ENCODE measurements at places on chromosomes 6 and 20. TPM values are rescaled to one million over a fixed set of nuclear protein-coding genes. Genes with fewer than 3 reads are reported as not detected.

- no peak for DNase-seq
These were observed 19.0 kb upstream of the MLN start for GRCh38 chr6:33822575-33823395.

DNA sequence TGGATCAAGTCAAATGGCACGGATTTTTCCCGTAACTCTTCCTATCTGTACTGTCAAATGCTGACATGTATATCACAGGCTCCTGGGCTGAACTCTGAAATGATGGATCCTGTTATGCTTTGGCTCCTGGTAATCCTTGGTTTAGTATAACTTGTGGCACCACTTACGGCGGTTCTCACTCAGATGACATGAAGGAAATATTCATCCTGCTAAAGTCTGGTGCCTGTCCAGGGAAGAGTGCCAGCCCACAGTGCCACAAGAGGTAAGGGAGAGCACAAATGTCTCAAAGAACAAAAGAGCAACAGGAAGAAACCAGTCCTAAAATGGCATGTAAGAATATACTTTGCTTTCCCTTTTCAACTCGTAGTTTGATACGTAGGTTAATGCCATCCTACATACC lies 93.1 kb upstream of the TAB2 start:
- DNase-seq: no peak

DNA sequence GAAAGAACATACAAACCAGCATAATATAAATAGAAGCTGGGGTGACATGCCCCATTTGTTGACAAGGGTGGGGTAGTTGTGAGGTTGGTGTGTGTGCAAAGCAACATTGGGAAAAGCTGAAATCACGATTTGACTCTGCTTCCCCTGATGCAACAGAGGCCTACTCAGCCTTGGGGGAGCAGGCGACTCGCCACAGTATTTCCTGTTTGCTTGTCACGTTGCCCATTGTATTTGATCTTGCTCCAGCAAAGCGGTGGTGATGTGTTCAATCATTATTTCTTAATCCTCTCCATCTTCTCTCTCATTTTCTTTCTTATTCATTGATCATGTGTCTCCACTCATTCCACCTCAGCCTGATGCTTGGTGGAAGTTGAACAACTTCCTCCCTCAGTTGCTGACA lies 165.8 kb upstream of the CITED2 start:
- DNase-seq: no peak

- no peak for DNase-seq
These were observed 30.1 kb downstream of the FBXO9 start for GRCh38 chr6:53095270-53095669.

DNA sequence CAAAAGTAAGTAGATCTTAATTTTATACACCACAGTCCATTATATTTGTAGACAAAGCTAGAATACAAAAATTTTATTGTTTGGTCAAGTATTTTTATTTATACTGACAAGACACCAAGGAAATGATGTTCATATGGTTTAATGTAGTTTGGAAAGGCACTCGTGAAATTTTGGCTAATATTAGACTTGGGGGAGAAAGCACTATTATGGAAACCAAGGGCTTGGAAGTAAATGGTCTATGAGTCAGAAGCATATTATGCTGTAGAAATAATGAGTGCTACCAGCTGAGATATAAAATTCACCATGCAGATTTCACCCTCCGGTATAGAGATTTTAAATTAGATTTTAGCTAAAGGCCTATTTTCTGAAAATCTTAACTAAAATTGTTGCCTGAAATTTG lies 233.6 kb downstream of the KCNQ5 start:
- no peak for DNase-seq

DNA sequence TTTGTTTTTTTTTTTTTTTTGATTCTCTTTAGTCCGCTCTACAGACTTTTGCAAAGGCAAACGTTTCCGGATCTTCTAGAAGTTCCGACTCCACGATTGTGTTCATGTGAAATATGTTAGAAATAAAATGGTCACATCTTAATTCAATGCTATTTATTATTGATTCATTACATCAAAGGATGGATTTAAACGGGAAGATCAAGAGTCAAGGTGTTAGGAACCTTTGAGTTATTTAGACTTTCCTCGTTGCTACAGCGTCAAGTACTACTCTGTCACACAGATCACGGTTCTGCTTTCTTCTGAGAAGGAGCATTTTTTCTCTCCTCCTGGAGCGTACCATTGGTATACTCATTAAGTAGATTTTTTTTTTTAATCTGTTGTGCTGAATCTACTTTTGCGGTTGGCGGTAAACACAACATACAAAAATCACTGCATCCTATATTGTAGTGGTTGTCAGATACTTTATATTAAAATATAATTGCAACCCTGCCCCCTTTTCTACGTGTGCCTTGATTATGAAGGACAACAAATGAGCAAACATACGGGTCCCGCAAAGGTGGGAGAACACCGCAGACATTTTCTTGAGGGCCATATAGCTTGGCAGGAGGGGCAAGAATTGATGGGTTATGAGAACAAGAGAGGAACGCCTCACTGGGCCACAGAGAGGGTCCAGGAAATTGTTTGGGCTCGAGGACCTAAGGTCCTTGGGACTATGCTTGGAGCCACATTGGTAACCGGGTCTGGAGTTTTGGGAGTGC lies 17.5 kb downstream of the HMGN4 start:
- DNase-seq: no peak

GRCh38 chr6:43489277-43490072 lies 12.1 kb downstream of the TJAP1 start:
- DNase-seq: no peak

- DNase-seq: no peak
These were observed 47.6 kb upstream of the GNRH2 start for GRCh38 chr20:2995796-2996195.

The GNRH2 gene
- 0.19 TPM for polyA plus RNA-seq

Measured in forelimb muscle (tissue), 1 donor.